ENCODE measurements at places on chromosomes 11 and 22.

DNA sequence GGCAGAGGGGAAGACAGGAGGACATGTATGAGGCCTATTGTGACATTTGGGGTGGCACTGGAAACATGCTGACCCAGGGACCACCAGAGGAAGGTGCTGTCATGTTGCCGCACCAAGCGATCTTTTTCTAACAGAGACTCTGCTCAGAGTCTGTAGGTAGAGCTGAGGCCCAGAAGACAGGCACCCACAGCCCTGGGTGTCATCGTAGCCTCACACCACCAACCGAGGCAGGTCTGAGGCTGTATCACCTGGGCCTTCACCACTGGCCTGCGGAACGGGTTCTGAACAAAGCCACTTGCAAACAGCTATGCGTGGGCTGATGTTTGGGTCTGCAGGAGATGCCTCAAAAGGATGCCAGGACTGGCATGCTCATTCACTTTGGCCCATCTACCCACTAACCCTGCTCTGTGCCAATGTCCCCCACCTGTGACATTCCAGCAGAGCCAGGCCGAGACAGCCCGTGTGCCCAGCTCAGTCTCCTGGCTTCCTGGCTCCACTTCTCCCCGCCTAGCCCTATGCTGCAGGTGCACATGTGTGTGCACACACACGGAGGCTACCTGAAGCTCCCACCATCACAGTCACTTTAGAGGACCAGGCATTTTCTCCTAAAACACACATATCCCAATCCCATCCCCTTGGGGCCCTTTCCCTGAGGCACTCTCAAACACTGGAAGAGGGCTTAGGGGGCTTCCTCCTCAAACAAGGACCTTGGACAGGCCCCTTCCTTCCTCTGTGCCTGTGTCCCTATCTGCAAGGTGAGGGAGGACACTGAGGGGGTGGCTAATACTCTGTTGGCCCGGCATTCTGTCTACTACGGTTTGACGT lies 3.6 kb downstream of the TRIM29 start:
- no peak for DNase-seq

DNA sequence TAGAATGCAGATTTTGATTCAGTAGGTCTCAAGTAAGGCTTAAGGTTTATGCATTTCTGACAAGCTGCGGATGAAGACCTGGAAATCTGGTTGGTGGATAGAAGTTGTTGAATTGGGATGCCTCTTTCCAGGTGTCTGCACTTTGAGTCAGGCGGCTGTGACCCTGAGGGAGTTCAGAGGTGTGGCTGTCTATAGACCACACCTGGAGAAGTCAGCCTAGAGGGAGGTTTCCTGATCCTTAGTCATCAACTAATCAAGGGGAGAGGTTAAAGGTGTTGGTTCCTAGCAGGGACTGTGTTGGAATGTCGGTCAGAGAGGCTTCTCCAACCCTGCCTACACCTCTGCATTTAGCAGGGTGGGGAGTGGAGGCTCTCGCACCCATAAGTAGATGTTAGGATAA lies 8.0 kb downstream of the GLB1L2 start:
- no peak for DNase-seq

GRCh38 chr22:33537059-33537458 lies 383.2 kb downstream of the LARGE1 start:
- DNase-seq = no peak

DNA sequence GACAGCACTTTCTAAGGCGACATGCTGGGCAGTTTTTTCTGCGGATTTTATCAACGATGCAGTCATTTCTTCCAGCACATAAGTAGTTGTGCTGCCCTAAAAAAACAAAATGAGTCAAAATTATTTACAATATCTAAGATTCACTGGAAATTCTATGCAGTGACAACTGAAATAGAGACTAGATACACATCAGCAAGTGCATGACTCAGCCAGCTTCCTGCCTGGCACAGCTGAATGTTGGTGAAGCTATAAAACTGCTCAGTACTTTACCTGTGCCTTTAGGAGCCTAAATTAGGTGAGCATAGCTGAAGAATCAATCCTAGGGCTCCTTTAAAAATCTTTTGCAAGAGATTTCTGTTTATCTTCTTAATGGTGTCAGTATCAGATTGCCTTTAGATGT lies 37.8 kb downstream of the PGR start:
- peak; percentile 30 for DNase-seq

DNA sequence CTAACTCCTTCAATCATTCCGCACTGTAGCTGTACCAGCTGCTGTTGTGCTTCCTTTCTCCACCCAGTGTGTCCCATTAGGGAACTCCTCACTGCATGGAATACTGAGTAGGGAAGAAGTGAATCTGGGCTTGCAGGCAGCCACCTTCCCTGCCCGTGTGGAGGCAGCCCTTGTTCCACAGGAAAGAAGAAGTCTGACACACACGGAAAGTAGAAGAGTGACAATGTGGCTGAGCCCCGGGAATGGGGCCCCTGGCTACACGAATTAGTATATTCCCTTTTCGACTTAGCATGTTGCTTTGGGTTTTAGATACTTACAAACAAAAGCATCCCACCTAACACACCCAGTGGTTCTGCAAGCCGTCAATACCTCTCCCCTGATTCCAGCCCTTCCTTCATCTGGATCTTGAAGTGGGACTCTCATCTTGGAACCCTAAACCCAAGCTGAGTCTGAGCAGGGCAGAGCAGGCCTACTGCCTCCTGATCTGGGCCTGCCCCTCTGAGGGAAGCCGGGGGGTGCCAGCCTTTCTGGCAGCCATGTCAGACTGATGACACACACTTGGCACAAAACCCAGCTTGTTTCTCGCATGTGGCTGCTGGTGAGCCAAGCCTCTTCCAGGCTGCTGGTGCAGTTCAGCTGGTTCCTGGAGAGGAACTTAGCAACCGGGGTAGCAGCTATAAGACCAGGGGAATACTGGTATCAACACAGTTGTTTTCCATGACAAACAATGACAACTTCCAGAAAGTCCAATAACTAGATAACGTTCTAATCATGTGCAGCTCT lies 71.6 kb downstream of the C11orf58 start:
- DNase-seq = peak; percentile 42

GRCh38 chr22:47160141-47160541 lies 397.7 kb downstream of the TBC1D22A start:
- DNase-seq = no peak

GRCh38 chr11:111908639-111909305 lies 2.8 kb downstream of the CRYAB start:
- DNase-seq = no peak

DNA sequence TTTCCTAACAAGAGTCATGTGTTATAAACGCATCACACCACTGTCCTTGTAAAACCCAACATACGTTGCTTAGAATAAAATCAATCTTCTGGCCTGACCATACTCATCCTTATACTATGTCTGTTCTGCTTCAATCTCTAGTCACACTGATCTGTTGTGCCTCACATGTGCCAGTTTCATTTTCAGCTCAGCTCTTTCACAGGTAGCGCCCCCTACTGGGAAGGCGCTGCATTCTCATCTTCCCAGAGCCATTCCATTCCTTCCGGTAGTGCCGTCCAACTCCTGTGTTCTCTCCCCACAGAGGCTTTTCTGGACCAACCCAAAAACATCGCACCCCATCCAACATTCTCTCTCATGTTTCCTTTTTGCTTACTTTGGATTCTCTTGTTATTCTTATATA lies 22.2 kb downstream of the CASP5 start:
- DNase-seq = no peak

DNA sequence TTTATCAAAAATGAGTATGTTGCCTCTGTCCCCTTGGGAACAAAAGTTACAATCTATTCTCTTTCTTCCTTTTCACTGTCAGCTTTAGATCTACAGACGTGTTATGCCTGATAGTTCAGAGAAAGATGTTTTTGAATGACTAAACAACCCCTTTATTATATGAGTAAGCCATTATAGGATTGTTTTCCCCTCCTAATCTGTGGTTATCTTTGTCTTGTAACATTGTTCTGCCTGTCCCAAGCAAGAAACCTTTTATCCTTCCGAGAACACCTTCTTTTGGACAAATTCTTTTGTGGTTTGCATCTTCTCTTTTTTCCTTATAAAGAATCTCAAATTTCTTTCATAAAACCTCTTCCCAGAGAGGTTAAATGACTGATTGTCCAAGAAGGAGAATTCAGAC lies 208.4 kb downstream of the DDX10 start:
- no peak for DNase-seq

DNA sequence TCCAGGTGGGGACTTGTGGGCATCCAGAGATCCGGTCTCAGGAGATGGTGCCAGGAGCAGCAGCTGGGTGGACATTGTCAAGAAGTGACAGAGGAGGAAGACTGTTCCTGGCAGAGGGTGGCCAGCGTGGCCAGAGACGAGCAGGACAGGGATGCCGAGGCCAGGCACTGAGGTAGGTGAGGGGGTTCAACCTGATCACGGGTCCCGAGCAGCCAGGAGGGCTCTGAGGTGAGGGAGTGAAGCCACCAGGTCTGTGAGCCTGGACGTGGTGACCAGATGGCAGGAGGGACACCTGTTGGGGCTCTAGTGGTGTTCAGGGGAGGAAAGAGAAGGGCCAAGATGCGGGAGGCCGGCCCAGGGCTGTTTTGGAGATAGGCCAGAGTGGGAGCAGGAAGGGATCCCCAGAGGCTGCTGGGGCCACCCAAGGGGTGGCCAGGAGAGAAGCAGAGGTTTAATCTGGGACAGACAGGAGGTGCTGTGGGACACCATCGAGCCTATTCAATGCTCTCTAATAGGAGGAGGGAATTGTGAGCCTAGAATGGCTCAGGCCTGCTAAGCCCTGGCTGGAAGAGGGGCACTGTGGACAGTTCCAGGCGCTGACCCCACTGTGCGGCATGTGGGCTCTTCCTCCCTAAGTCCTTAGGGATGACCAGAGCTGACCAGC lies 6.3 kb downstream of the PPM1F start:
- no peak for DNase-seq

DNA sequence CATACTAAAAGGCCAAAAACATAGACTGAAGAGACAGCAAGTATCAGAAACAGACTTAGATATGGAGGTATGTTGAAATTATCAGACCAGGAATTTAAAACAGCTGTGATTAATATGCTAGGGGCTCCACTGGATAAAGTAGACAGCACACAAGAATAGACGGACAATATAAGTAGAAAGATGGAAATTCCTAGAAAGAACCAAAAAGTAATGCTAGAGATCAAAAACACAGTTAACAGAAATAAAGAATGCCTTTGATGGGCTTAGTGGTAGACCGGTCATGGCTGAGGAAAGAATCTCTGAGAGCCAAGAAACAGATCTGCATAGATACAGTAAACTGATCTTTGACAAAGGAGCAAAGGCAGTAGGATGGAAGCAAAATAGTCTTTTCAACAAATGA lies 250.2 kb downstream of the SWAP70 start:
- DNase-seq = no peak

DNA sequence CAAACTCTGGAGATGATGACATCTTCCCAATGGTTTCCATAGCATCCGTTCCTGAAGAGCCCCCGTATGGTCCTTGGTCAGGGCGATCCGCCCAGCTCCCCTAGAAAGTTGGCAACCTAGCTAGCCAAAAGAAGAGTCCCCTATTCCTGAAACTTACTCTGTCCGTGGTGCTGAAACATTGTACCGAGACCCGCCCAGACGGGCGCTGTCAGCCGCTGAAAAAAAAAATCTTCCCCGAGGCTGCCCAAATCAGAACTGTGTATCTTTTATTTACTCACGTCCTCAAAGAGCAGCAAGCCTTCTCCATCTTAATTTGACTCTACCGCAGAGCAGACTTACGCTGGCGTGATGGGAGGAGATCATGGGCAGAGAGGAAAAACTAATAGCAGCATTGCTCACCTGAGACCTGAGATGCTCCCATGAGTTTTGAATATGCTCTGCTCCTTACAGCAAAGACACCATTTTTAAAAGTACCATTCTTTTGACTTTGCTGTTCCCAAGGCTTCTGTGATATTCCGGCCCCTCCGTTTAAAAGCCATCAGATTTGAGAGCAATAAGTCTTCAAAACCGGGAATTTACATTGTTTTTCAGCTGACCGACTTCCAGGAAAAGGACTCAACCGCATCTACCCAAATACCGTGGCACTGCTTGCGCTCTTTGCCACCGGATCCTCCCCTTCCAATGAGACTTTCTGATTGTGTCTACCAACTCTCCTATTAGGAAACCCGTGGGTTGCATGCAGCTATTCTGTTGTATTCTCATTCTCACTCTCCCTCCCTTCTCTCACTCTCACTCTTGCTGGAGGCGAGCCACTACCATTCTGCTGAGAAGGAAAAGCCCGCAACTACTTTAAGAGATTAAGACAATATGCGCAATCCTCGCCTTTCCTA lies at the start of gene SLC17A6:
Gene SLC17A6 (plus strand): TSS at position 786 of the 890 bp plus-strand sequence. CDS start 153 bp downstream, outside the sequence.
- DNase-seq = no peak

DNA sequence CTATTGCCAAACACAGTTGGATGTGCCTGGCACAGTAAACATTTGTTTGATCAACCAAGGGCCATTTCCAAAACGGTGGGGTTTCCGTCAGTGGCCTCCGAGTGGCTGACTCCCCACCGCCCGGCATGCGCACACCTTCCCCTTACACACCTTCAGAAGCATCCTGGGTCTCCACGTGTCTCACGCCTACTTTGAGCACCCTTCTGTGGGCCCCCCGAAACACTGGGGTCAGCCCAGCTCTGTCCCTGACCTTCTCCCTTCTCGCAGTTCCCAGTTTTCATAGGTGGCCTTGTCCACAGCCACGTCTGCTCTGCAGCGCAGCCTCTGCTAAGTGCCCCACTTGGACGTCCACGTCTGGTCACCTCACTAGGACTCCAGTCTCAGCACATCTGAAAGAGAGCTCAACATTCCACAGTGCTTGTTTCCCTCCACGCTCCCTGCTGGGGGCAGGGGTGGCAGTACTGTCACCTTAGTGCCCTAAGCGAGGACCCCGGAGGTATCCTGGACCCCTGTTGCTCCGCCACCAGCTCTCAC lies 13.2 kb upstream of the SHANK2 start:
- no peak for DNase-seq

DNA sequence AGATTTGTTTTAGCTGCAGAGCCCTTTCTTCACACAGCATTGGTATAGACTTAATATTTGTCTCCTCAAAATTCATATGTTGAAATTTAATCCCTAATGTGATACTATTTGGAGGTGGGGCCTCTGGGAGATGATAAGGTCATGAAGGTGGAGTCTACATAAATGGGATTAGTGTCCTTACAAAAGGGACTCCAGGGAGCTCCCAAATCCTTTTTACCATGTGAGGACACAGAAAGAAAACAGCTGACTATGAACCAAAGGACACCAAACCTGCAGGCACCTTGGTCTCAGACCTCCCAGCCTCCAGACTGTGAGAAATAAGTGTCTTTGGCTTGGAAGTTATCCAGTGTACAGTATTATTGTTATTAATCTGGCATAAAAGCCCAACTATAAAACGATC lies 10.2 kb downstream of the SLC35F2 start:
- DNase-seq = no peak

DNA sequence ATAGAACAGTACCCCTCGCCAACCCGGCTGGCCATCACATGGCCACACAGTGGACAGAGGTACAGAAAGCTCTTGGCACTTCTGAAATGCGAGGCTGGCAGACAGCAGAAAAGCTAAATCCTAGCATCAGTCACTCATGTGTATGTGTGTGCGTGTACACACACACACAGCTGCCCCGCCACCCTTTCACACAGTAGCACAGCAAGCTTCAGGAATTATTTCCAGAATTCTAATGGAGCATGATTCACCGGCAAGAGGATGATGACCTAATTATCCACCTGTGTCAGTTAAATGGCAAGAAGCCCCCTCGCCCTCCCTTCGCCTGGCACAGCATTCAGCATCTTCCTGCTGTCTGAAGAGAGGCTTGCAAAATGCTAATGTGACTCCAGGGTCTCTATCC lies 336.0 kb downstream of the SHANK2 start:
- no peak for DNase-seq
